ENCODE measurements at places on chromosomes 6 and 20. TPM values are rescaled to one million over a fixed set of nuclear protein-coding genes. Genes with fewer than 3 reads are reported as not detected.

DNA sequence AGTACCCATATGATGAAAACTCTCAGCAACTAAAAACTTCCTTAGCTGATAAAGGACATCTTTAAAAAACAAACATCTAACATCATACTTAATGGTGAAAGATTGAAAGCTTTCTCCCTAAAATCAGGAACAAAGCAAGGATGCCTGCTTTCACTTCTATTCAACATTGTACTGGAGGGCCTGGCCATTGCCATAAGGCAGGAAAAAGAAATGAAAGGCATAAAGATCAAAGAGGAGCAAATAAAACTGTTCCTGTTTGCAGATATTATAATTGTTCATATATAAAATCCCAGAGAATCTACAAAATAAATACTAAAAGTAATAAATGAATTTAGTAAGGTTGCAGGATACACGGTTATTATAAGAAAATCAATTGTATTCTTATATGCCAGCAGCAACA, 124.6 kb upstream of the ARMC2 start:
- no peak for DNase-seq

LCA5 gene
- total RNA-seq, result 9.5 TPM

- DNase-seq, result no peak
Measured at GRCh38 chr20:46928580-46929132, 34.0 kb downstream of the EYA2 start.

- no peak for DNase-seq
Measured at GRCh38 chr6:28693751-28694443, 168.2 kb downstream of the GPX5 start.

- no peak for DNase-seq
Measured at GRCh38 chr6:34230653-34231371, 5.9 kb upstream of the HMGA1 start.

GRCh38 chr6:168590406-168590805, 149.4 kb downstream of the SMOC2 start:
- peak; percentile 37 for DNase-seq

GRCh38 chr6:46410334-46410953, 80.8 kb downstream of the RCAN2 start:
- DNase-seq, result peak; percentile 86

SLC22A16 gene
- total RNA-seq, result not detected

DNA sequence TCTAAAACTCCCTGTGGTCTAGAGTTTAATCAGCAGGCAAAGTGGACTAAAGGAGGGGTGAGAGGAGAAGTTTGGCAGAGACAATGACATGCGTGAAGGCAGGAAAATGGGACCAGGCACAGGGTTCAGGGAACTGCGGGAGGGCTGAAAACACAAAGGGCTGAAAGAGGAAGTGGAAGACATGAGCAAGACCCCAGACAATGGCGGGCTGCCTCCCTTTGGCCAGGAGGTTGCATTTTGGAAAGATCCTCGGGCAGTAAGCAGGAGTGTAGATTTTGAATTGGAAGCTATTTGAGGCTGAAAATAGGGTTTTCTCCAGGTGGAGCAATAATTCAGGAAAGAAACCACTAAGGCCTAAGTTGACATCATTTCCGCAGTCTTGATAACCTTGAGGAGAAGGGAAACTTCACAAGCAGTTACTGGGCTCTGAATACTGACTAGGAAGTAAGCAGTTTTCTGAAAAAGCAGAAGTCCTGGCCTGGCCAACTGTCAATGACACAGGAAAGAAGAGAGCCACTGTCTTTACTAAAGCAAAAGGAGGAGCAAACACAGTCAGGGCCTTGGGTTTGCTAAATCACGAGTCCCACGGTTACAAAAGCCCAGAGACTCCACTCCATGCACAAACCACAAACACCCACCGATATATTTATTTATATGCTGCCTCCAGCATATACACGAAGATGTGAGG, 3.4 kb downstream of the LY86 start:
- DNase-seq, result no peak

DNA sequence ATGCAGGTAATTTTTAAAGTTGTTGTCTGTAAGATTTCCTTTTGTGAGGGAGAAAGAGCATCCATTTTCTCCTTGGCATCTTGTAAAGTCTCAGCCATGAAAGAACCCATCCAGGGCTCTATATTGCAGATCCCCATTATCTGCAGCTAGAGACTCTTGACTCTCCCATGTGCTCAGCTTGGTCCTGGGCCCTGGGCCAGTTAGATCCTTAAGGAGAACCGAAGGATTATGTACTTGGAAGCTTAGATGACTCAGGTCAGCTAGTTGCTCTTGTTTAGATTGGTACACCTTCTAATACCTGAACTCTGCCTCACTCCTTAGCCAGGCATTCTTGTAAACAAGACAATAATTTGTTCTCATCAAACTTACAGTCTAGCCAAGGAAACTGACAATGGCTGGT, 1617.6 kb downstream of the KHDRBS2 start:
- DNase-seq, result no peak

OPN5 gene
- not detected for total RNA-seq

RTEL1 gene
- 13.6 TPM for total RNA-seq

- no peak for DNase-seq
Measured at GRCh38 chr6:88059191-88059590, 11.6 kb downstream of the SPACA1 start.

- peak; percentile 62 for DNase-seq
Measured at GRCh38 chr6:16781348-16782169, 20.3 kb upstream of the ATXN1 start.

GRCh38 chr6:74875193-74875592, 330.7 kb downstream of the COL12A1 start:
- no peak for DNase-seq

KHDC1 gene
- total RNA-seq, result 18.7 TPM

- DNase-seq, result no peak
Measured at GRCh38 chr20:33311996-33312395, 29.0 kb downstream of the BPIFB1 start.

FAXC gene
- total RNA-seq, result 186 TPM

- DNase-seq, result no peak
Measured at GRCh38 chr20:48238326-48238725, 453.0 kb upstream of the SULF2 start.

ERVFRD-1 gene
- total RNA-seq, result 1.2 TPM

PLCG1 gene
- total RNA-seq, result 86.1 TPM

DNAH8 gene
- not detected for total RNA-seq

DNPH1 gene
- 42.9 TPM for total RNA-seq

IMPG1 gene
- total RNA-seq, result not detected

DNA sequence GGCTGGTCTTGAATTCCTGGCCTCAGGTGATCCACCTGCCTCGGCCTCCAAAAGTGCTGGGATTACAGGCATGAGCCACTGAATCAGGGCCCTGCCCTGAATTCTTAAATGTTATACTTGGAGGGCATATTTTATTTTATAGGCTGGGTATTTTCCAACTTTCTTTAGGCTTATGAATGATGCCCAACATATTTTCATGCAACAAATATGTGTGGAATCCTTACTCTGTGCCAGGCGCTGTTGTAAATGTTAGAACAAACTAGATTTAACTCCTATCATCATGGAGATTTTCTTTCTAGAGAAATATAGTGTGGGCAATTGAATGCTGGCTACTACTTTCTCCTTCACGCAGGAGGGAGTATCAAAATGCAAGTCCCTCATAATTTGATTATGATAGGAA, 71.2 kb downstream of the SAMD5 start:
- no peak for DNase-seq

BCAS4 gene
- 2.8 TPM for total RNA-seq

DNA sequence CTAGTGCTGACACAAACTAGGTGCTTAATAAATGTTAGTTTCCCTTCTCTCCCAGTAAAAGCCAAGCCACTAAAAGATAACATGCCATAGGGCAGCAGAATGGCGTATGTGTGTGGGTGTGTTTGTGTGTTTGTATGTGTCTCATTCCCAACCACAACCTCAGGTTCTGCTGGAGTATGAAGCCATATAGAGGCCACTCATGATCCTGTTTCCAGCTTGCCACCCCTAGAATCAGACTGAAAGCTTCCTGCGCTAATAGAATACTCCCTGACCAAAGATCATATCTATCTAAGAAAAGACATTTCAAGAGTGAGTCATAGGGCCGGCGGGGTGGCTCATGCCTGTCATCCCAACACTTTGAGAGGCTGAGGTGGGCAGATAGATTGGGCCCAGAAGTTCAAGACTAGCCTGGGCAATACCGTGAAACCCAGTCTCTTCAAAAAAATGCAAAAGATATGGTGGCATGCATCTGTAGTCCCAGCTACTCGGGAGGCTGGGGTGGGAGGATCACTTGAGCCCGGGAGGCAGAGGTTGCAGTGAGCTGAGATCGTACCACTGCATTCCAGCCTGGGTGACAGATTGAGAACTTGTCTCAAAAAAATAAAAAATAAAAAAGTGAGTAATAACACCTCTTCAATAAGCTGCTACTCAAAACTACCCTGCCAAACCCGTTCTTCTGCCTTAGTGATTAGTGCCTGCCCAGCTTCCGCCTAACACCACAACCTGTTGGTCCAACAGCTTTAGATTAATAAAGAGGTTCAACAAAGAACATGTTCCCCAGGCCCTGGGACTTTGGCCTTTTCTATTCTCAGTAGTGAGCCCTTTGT, 11.8 kb upstream of the SNRPC start:
- DNase-seq, result peak; percentile 96

DNA sequence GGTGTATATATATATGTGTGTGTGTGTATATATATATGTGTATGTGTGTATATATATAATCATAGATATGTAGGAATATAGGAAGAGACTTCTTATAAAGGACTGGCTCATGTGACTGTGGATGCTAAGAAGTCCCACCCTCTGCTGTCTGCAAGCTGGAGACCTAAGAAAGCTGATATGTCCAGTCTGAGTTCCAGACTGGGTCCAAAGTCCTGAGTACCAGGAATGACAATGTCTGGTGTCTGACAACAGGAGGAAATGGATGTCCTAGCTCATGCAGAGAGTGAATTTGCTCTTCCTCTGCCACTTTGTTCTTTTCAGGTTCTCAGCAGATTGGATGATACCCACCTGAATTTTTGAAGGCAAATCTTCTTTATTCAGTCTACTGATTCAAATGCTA, 7.1 kb downstream of the ALDH5A1 start:
- no peak for DNase-seq

- peak; percentile 95 for DNase-seq
Measured at GRCh38 chr6:31826793-31827285, 699 bp upstream of the HSPA1B start.

TTK gene
- total RNA-seq, result 7.7 TPM

DNA sequence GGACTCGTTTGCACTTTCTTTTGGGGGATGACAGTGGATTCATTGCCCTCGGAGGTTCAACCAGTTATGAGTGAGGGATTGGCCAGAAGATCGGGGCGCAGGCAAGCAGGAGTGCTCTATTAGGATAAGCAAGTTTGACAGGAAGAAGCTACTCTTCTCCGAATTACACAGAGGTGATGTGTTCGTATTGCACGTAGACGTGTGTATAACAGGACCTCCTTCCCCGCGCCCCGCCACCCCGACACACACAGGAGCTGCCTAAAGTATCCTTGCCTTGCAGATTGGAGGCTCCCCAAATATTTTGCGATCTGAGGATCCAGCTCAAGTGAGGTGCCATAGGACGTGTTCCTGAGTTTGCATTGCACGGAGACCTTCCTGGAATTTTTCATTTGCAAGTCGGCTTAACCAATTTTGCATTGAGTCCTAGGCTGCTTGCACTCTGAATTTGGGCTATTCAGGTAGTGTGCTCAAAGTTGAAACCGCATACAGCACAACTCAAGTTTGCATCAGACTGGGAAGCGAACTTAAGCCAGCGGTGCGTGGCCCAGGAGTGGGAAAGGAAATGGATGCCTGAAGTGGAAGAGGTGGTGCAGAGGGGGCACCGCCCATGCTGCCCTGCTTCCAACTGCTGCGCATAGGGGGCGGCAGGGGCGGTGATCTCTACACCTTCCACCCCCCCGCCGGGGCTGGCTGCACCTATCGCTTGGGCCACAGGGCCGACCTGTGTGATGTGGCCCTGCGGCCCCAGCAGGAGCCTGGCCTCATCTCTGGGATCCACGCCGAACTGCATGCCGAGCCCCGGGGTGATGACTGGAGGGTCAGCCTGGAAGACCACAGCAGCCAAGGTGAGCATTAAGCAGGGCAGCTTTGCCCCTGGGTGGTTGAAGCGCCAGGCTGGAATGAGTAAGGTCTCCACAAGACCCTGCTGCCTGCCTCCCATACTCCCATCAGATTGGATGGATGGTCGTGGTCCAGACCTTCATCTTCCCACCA, 770 bp downstream of the TCF19 start:
- no peak for DNase-seq

- DNase-seq, result no peak
Measured at GRCh38 chr6:168365422-168366165, 46.0 kb upstream of the DACT2 start.

GRCh38 chr6:34085453-34086170, 60.3 kb downstream of the GRM4 start:
- DNase-seq, result no peak

HINT3 gene
- 24.3 TPM for total RNA-seq

MRPL2 gene
- 3.5 TPM for total RNA-seq

PROKR2 gene
- total RNA-seq, result not detected

DNA sequence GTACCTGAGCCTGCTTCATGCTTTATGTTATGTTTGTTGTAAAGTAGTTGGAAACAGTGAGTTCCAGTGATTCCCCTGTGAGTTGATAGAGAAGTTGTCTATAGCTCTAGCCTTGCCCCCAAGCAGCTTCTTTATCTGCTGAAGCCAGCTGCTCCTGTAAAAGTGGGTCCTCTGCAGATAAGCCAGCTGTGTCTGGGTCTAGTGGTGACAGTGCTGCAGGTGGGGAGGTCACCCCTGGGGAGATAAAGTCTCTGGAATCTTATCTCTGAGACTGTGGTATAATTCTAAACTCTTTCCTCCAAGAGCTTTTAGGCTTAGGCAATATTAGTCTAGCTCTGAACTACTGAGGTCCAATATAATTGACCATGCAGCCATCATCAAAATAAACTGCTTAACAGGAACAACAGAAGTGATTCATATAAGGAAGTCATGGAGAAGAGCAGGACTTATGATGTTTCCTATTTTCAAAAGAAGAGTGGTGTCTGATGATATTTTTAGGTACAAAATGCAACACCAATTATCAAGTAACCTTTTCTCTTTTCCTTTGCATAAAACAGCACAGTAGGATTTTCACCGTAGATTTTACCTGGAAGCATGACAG, 44.2 kb upstream of the TMEM217 start:
- DNase-seq, result no peak

DNA sequence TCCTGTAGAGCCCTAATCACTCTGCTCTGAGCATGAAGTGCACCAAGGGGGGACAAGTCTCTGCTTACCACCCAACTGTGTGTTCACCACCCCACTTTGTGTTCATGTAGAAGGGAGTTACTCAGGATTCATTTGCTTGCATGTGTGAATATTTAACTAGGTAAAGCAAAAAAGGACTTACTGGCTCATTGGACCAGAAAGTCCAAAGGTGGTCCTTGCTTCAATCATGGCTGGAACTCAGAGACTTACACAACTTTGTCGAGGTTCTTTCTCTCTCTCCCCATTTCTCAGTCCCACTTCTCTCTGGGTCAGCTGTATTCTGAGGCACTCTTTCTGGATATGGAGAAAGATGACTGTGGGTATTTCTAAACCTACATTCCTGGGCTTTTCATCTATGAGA, 4.0 kb downstream of the TMEM200A start:
- no peak for DNase-seq

DNA sequence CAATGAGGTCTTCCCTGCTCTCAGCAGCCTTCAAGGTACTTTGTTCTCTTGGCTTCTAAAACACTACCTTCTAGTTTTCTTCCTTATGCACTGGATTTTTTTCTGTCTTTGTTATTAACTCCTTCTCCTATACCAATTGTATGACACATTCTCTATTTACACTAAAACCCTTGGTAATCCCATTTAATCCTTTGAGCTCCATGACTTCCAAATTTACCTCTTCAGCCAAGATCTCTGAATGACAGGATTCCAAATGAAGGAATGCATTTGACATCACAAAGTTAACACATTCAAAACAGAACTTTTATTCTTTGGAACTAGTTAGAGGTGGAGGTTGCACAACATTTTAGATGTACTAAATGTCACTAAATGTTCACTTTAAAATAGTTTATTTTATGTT, 86.6 kb upstream of the SAMD5 start:
- DNase-seq, result no peak

Data from stomach (tissue), 19 donors.